ENCODE measurements at places on chromosomes 4 and X.

GRCh38 chrX:10677490-10677889 is 57.1 kb upstream of the MID1 start:
- no peak for DNase-seq

DNA sequence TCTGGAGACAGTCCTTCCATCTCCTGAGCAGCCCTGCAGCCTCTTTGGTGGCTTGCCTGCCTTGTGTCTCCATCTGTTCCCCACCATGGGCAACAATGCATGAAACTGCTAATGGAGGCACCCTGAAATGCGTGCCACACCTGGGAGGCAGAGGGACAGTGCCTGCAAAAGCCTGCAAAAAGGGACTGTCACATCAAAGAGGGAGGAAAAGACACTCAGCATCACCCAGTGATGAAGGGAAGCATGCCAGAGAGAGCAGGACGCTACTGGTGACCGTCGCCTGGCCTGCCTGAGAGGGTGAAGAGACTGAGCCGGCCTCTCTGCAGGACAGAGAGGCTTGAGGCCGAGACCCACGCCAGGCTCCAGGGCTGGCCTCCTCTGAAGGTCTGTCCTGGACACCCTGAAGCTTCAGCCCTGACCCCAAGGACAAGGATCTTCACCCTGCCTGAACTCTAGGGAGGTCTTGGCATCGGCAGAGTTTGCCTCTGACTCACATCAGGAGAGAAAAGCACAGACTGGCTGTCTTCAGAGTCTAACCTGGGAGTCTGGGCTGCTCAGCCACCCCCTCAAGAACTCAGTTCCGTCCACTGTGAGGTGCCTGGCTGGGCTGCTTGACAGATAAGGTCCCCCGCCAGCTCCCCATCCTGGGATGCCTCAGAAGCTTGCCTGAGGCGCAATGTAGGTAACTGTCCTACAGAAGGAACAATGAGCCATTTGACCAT is 8.1 kb downstream of the ACSL1 start:
- DNase-seq, result no peak

DNA sequence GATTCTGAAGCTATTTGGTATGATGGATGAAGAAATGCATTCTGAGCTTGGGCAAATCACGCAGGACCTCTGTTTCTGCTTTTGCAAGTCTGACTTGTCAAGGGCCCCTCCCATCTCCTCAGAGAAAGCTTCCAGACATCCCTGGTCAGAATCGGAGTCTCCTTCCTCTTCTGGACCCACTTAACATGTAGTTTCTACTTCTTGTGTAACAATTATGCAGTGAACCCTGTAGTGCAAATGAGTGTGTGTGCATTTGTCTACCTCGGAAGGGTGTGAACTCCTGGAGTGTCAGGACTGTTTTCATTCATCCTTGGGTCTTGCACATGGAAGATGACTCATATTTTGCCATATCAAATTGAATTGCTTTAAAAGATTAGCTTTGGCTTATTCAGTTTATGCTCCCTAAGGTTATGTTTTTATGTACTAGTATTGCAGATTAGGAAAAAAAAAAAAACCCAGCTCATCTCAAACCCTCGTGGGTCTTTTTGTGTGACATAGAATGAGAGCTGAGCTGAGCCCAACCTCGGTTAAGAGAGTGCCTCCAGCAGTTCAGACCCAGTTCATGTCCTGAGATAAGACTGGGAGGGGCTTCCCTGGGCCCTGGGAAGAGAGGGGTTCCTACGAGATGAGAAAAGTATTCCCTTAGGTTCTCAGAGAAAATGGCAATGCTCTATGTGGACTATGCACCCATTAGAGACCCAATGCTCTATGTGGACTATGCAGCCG is 61.1 kb upstream of the RPL34 start:
- no peak for DNase-seq

DNA sequence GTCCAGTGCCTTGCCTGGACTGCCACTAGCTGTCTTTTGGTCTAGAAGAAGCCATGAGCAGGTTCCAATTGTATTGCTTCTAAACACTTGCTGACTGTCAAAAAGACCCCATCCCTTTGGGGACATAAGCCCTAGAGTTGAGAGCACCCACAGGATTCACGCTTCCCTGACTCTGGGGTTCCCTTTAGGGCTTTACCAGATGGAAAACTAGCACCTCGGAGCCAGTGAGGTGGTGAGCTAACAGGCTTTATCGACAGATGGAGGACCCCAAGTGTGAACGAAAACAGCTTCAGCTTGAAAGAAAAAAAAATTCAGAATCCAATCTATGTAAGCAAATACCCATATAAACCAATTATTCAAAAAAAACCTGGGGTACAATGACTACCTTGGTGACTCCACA is 90.8 kb downstream of the NAA11 start:
- DNase-seq, result no peak

- no peak for DNase-seq
Observed at GRCh38 chrX:68299898-68300297, 133.4 kb downstream of the OPHN1 start.

DNA sequence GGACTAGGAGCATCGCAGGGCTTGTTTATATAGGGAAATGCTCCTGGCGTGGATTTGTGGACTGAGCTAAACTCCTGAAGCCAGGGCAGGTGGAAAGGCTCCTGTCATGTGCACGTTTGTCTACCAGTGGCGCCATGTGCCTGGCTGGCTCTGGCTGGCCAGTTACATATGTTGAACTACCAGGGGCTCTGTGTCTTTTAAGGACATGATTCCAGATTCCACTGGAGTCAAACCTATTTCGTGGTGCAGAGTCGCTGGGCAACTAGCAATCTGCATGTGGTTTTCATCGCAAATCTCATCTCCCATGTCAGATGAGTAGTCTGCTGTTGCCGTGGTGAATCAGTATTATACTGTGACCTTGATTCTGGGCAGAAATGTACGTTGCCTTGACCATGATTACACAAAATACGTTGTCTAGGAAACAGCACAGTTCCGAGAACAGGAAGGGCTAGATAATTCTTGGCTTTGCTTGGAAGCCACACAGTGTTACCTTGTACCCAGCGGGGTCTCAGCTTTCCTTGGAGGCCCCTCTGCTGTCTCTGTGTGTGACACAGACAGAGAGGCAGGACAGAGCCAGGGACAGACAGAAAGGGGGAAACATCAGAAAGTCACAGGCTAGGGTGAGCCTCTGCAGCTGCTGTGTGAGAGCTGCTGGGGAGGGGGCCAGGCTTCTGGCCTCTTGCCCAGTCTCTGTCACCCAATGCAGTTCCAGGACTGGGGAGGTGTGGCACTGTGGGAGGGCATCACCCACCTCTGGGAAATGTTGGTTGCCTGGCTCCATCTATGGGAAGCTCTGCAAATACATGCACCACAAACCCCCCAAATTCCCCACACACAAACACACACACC is 19.2 kb downstream of the PNMA6E start:
- DNase-seq, result no peak

DNA sequence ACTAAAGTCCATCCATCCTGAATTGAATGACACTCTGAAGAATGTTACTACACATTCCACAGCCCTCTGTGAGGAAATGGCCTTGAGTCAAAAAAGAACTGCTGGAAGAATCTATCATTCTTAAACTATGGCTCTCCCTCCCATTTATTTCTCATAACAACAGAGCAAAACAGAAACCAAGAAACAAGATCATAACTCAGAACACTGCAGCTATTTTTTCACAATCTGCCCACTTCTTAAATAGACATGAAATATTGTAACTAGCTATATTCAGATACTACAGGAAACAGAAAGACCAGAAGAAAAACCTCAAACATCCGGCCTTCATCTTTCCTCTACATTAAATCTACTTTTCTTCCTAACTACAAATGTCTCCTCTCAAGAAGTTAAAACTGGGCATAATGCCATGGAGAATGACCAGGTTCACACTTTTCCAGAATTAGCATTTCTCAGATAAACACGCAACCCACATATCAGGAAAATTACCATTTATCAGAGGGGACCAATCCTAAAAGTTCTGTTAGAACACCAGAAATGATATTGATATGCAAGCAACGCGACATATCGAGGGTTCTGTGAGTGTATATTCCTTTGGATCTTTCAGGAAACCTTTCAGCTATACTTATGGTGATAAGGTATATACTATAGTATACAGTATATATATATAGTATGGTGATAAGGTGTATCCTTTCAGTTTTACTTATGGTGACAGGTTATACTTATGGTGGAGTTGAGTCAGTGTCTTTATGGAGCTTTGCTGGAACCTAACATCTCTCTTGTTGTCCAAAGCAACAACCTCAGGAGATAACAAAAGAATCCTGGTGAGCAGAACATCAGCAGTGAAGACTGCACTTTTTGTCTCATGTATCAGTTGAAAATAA is 60.4 kb upstream of the IRF2 start:
- no peak for DNase-seq

DNA sequence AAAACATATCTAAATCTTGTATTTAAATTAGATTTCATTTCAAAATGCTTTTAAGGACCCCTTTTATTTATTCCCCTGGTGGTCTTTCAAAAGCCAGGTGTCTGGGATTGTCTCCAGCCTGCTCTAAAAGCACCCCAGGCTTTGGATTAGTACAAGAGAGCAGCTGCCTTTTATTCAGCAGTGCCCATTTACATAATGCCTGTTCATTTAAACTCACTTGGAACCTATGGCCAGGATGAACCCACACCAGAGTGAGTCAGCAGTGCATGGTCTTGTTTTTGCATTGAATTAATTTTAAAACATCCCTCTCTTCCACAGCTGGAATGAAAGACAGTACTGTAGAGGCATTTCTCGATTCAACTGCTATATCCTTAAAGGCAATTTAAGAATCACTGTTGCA is 64.1 kb upstream of the TENM3 start:
- DNase-seq, result no peak

DNA sequence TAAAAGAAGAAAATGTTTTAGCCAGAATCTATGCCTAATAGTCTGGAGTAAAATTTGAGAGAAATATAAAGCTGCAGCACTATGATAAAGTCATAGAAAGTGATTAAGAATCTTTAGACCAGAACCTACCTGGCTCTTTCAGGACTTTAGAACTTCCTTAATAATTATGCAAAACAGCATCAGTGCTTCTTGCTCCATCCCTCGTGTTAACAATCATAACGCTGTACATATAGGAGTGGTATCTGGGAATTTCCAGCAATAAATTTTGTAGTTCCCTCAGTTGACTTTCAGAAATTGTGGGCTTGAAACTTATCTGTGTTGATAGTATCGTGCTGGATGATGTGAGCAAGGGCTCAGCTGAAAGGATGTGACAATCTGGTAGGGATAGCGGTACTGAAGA is 102.1 kb upstream of the RASGEF1B start:
- DNase-seq, result no peak

DNA sequence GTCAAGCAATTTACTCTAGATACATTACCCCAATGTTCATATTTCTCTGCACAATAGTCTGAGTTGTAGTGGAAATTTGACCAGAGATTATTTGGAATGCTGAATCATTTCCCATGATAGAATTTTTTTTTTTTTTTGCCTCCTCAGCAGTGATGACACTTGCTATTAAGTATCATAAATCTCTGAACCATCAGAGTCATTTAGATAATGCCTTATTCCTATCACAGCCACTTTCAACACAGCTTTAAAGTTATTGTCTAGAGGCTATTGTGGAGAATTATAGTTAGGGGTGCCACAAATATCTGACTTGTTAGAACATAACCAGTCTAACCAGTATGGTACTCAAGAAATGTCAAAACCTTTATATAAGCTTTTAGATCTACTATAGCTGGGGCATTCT is 79.8 kb downstream of the LCORL start:
- no peak for DNase-seq

- no peak for DNase-seq
Observed at GRCh38 chrX:153406903-153407302, 4.4 kb upstream of the ZFP92 start.

- no peak for DNase-seq
Observed at GRCh38 chr4:100557306-100557705, 39.5 kb upstream of the EMCN start.

DNA sequence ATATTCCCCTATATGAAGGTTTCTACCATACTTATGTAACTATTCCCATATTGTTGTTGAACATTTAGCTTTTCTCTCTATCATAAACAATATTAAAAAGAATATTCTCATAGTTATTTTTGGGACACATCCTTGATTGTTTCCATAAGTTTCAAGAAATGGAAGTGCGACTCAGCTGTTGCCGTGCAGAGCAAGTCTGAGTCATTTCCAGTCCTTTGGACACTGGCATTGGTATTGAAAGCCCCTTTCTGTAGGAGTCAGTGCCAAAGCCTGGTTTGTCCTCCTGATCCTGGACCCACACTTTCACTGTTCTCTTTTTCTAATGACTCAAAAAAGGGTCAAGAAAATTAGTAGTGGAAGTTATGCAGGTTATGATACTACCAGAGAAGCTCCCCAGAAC is 108.3 kb upstream of the DIAPH2 start:
- no peak for DNase-seq

- no peak for DNase-seq
Observed at GRCh38 chrX:9355739-9356138, 109.1 kb upstream of the TBL1X start.

- DNase-seq, result no peak
Observed at GRCh38 chr4:65316534-65316933, 353.8 kb downstream of the EPHA5 start.

GRCh38 chr4:175871774-175872405 is 59.8 kb upstream of the GPM6A start:
- DNase-seq, result no peak

DNA sequence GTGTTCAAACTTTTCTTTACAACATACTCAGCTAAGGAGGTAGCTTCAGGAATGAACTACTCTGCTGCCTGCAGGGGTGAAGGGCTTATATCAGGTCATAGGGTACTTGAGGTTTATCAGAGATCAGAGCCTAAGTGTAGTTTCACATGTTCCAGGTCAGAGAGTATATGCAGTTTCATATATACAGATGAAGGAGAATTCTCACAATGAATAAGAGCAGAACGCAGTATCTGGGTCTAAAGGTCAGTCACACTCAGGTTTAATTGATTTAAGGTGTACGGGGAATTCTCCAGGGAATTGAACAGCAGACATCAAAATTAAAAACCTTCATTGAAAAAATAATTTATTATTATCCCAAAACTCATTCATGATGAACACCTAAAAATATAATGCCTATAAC is 700.6 kb downstream of the TECRL start:
- DNase-seq, result no peak

DNA sequence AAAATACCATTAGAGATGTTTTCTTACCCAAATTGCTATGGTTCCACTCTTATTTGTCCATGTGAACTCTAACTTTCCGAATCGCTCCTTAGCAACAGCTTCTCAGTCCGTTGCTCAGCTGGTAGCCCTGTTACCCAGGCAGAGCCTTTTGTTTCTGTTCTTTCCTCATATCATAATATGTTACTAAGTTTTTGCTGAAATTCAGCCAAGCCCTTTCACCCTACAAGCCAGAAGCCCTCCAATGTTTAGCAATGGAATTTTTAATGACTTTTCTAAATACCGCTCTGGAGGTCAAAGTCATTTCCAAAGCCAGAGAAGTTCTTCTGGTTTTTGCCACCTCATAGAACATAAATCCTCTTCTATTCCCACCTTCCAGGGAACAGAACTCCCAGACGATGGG is 1029.5 kb downstream of the C4orf33 start:
- no peak for DNase-seq
